PC-9 (cell line): ENCODE measurements at places on chromosomes 3 and 15. TPM values are rescaled to one million over a fixed set of nuclear protein-coding genes. Genes with fewer than 3 reads are reported as not detected.
A peak's percentile ranks its signal among the peaks of the same experiment; 100 is the strongest.

GRCh38 chr3:43691120-43691995 is 620 bp downstream of the ABHD5 start:
- H3K27ac ChIP-seq, result peak overlapping the region; percentile 88
- no peaks in the 10 kb centered on the region for H3K36me3 ChIP-seq
- peak overlapping the region; percentile 68 for H3K4me3 ChIP-seq
- peaks cover 57% of the 10 kb centered on the region for H3K4me1 ChIP-seq

DNA sequence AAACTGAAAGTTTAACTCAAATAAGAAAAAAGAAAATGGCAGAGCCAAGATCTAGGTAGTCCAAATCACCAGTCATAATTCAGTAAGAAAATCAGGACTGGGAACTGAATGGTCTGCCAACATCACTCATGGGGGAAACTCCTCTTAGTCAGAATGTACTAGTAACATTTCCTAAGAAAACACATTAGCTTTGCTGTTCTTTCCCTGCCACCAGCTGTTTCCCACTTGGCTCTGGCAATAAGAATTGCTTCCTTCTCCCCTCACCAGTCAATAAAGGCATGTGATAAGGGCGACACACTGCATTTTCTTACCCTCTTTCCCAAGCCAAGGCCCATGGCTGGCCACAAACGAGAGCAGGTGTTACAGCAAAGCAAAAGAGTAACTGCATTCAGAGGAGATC is 46.1 kb downstream of the PIK3R4 start:
- H3K27me3 ChIP-seq, result no peaks in the 10 kb centered on the region
- no peak for DNase-seq
- 0 out of 2 replicates have a peak, but pooled peaks cover 2% of the 10 kb centered on the region for H3K4me1 ChIP-seq
- H3K4me3 ChIP-seq, result no peak overlapping the region

DNA sequence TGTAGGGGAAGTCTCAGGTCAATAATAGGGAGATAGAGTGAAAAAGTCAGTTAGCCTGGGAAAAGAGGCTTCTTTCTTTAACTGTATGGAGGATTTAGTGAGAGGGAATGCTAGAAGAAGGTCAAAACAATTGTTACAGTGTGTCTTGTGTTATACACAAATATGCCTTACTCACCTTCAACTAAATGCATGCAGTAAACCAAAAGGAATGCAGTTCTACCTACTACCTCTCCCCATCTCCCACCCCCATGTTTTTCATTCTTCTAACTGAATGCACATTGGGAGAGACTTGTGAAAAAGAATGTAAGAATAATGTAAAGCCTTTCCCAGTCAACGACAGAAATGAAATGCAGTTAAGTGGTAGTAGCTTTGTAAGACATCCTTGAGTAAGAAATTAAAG is 33.8 kb downstream of the CCDC66 start:
- DNase-seq, result peak; percentile 5
- no peak overlapping the region for H3K4me3 ChIP-seq
- H3K27ac ChIP-seq, result peak overlapping the region; percentile 19; the same call in 1 of the 2 replicates
- no peaks in the 10 kb centered on the region for H3K27me3 ChIP-seq

DNA sequence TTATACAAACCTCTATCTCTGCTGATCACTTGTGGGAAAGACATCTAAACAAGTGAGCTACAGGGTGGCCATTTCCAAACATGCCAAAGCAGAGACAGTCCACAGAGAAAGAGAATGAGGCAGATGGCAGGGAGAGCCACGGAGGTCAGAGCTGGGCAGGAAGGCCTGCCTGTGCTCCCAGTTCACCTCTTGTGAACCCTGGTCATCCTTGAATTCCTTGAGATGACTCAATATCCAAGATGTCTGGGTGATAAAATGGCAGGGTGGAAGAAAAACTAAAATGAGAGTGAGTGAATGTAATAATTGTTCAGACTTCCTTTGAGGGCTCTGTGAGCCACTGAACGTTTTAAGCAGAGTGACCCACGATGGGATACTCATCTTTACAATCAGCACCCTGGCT is 104.8 kb downstream of the PLCH1 start:
- H3K4me1 ChIP-seq, result no peaks in the 10 kb centered on the region
- H3K4me3 ChIP-seq, result no peak overlapping the region
- no peak overlapping the region for H3K27ac ChIP-seq
- no peak for DNase-seq
- H3K27me3 ChIP-seq, result no peaks in the 10 kb centered on the region

DNA sequence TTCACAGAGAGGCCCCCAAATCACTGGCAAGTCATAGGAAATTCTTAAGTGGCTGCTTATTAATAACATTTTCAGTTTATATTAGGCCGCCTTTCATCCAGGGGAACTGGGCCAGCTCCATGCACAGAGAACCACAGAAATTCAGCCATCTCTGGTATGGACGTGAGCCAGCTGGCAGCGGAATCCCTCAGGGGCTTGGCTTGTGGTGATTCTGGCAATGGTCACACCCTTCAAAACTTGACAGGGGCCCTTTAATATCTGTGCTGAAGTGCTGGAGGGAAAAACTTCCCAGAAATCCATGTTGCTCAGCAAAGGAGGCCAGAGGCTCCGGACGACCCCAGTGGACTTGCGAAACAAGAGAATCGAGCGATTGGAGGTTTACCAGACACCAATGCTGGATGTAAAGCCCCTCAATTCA is 11.3 kb downstream of the PRICKLE2 start:
- peaks cover 11% of the 10 kb centered on the region for H3K4me1 ChIP-seq
- H3K27ac ChIP-seq, result no peak overlapping the region
- no peaks in the 10 kb centered on the region for H3K36me3 ChIP-seq

DNA sequence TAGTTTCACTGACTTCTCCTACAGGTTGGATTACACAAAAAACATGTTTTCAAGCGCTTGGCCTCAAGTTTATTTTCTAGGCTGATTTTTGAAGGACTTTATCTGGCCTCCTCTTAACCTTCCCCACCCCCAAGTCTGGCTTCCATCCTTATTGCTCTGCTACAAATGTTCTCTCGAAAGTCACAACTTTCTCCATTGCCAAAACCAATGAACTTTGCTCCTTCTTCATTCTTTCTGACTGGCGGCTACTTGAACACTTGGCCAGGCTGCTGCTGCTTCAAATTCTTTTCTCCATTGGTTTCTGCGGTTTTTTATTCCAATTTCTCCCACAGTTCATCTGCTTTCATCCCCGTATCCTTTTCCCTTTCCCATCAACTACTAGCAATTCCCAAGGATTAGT is 106.6 kb downstream of the TOP2B start:
- no peaks in the 10 kb centered on the region for H3K36me3 ChIP-seq
- H3K4me1 ChIP-seq, result no peaks in the 10 kb centered on the region
- H3K27ac ChIP-seq, result no peak overlapping the region
- H3K4me3 ChIP-seq, result no peak overlapping the region
- no peaks in the 10 kb centered on the region for H3K27me3 ChIP-seq

- no peak for DNase-seq
- no peaks in the 10 kb centered on the region for H3K4me1 ChIP-seq
- H3K27ac ChIP-seq, result no peak overlapping the region
- peaks cover 17% of the 10 kb centered on the region; the same call in 1 of the 2 replicates for H3K36me3 ChIP-seq
Observed at GRCh38 chr3:45003859-45004258, 22.2 kb upstream of the CLEC3B start.

DNA sequence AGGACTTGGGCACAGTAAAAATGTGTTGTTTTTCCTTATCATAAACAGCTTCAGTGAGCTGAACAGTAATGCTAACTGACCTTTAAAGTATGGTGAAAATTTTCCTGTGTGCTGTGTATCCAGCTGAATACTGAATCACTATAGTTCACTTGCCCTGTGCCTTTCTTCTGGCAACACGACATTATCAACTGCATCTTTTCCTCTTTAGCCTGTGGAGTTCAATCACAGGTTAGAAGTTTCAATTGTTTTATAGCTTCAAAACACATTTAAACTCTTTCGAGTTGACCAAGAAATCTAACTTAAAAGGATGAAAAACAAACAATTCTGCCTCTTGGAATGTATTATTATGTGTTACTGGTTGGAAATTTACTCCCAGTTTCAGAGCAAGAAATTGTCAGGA is 1120.7 kb upstream of the ALCAM start:
- no peaks in the 10 kb centered on the region for H3K36me3 ChIP-seq
- H3K4me3 ChIP-seq, result no peak overlapping the region
- no peaks in the 10 kb centered on the region for H3K4me1 ChIP-seq
- H3K27ac ChIP-seq, result no peak overlapping the region
- DNase-seq, result no peak

DNA sequence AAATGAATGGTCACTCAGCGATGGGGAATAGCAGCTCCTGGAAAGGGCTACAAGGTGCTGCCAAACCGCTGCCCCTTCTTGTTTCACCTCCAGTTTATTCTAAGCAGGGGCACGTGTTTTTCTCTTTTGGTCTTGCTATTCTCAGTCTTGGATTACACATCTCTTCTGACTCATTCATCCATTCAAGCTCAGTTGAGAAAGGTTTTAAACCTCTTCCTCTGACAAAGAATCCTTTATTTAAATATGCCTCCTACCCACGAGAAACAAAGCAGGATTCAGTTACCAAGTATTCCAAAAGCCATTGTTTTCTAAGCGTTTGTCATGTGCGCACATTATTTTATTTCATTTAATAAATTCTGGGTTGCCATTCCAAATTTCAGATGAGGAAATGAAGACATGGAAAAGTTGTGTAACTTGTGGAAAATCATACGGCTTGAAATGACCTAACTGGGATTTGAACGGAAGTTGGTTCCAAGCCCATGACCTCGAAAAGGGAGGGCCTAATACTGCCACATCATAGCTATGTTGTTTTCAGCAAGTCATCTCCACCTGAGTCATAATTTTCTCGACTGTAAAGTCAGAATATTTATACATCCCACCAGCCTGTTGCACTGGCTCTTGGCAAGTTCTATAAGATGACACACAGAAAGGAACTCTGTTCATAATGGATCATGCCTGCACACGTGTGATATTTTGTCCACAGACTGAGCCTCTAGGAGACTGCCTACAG is 292.0 kb upstream of the SLCO3A1 start:
- no peaks in the 10 kb centered on the region for H3K27me3 ChIP-seq
- H3K36me3 ChIP-seq, result no peaks in the 10 kb centered on the region
- H3K27ac ChIP-seq, result peak overlapping the region; percentile 96
- peak overlapping the region; percentile 25; the same call in 1 of the 2 replicates for H3K4me3 ChIP-seq
- DNase-seq, result peak; percentile 90

DNA sequence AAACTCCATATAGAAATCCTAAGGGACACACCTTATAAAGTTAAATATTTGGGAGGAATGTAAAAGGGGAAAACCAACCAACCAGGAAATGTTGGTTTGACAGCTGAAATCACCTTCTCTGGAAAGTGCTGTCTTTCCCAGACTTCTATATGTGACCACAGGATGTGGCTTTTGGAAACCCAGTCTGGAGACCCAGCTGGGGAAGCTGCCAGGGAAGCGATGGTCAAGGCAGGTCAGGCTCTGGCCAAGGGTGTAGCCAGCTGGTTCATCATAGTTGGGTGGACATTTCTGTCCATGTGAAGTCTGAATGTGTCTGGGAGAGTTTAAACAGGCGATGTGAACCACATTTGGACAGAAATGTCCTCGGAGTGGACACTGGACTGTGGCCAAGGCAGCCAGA is 73.9 kb downstream of the ARNT2 start:
- H3K4me3 ChIP-seq, result no peak overlapping the region
- H3K4me1 ChIP-seq, result no peaks in the 10 kb centered on the region
- H3K27me3 ChIP-seq, result no peaks in the 10 kb centered on the region

GRCh38 chr3:138439646-138440045 is 5.2 kb downstream of the ESYT3 start:
- no peak for DNase-seq
- no peak overlapping the region for H3K4me3 ChIP-seq
- no peak overlapping the region for H3K27ac ChIP-seq
- H3K4me1 ChIP-seq, result no peaks in the 10 kb centered on the region
- H3K27me3 ChIP-seq, result no peaks in the 10 kb centered on the region
- no peaks in the 10 kb centered on the region for H3K36me3 ChIP-seq

GRCh38 chr3:194439881-194440550 is 41.0 kb upstream of the GP5 start:
- H3K4me1 ChIP-seq, result no peaks in the 10 kb centered on the region
- DNase-seq, result no peak
- H3K27me3 ChIP-seq, result no peaks in the 10 kb centered on the region

DNA sequence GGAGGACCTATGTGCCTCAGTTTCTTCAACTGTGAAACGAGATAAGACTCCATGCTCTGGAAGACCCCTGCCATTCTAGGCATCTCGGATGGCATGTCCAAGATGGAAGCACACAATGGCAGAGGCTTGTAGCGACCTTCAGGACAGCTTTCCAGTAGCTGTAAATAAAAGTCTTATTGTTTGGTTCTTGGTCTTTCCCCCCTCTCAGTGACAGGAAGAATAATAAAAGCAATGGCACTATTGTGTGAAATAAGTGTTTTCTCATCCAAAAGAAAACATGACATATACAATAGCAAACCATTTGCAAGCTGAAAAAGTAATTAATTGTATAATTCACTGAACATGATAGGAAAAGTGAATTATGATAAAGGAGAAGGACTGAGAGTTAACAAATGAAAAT is 32.5 kb upstream of the CD47 start:
- H3K4me1 ChIP-seq, result no peaks in the 10 kb centered on the region
- H3K4me3 ChIP-seq, result no peak overlapping the region
- H3K27ac ChIP-seq, result no peak overlapping the region
- no peaks in the 10 kb centered on the region for H3K36me3 ChIP-seq
- H3K27me3 ChIP-seq, result no peaks in the 10 kb centered on the region
- DNase-seq, result no peak

DNA sequence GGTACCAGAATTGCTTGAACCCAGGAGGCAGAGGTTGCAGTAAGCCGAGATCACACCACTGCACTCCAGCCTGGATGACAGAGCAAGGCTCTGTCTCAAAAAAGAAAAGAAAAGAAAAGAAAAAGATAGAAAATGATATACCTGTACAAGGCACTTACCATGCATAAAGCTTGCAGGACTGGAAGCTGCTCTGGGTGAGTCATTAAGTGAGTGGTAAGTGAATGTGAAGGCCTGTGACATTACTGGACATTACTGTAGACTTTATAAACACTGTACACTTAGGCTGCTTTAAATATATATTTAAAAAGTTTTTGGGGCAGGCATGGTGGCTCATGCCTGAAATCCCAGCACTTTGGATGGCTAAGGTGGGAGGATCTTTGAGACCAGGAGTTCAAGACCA is 99.2 kb downstream of the SLMAP start:
- no peak for DNase-seq
- H3K4me3 ChIP-seq, result no peak overlapping the region
- H3K27ac ChIP-seq, result no peak overlapping the region
- H3K4me1 ChIP-seq, result no peaks in the 10 kb centered on the region
- H3K36me3 ChIP-seq, result peaks cover 10% of the 10 kb centered on the region
- H3K27me3 ChIP-seq, result no peaks in the 10 kb centered on the region

Gene ISLR2
- total RNA-seq, result 0.15 and 0.25 TPM in 2 replicates

Gene STAC
- 14.7 and 17.6 TPM in 2 replicates for total RNA-seq

Gene NRG4
- 5.2 and 11.3 TPM in 2 replicates for total RNA-seq

Gene CKMT1A
- total RNA-seq, result 0.95 and 1.5 TPM in 2 replicates

Gene ALPK3
- total RNA-seq, result 4.6 and 8.1 TPM in 2 replicates

Gene FAM81A
- total RNA-seq, result 7.0 TPM in 2 replicates

Gene TMEM207
- total RNA-seq, result not detected in 2 replicates

Gene GRM2
- total RNA-seq, result 0.13 and 0.25 TPM in 2 replicates

Gene ARGFX
- not detected in 2 replicates for total RNA-seq

Gene SNX22
- total RNA-seq, result 0.33 and 0.40 TPM in 2 replicates

Gene INTS14
- total RNA-seq, result 46.6 and 53.7 TPM in 2 replicates

Gene SETD2
- total RNA-seq, result 37.0 and 47.7 TPM in 2 replicates

Gene ANKRD34C
- total RNA-seq, result not detected in 2 replicates
